ENCODE measurements at places on chromosomes 16 and 17. TPM values are rescaled to one million over a fixed set of nuclear protein-coding genes. Genes with fewer than 3 reads are reported as not detected.

DNA sequence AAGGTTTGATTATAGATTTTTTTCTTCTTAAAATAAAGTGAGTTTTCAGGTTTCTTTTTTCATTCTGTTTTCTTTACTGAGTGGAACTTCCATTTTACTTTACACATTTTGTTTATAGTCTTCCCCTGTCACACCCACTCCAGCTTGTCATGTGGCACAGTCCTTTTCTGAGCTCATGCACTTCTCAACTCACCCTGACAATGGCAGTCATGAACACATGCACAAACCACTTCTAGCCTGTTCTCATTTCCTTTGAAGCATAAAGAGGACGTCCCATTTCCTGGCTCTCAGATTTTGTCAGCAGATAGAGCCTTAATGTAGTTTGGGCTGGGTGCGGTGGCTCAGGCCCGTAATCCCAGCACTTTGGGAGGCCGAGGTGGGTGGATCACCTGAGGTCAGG is 168.0 kb downstream of the AHSP start:
- peak; percentile 13 for DNase-seq

- no peak for DNase-seq
These were observed 52.9 kb downstream of the RMI2 start for GRCh38 chr16:11398136-11398535.

GRCh38 chr17:37295888-37296287 is 79.9 kb upstream of the C17orf78 start:
- no peak for DNase-seq

SDR42E2 gene
- 0.21 TPM for polyA plus RNA-seq

DNA sequence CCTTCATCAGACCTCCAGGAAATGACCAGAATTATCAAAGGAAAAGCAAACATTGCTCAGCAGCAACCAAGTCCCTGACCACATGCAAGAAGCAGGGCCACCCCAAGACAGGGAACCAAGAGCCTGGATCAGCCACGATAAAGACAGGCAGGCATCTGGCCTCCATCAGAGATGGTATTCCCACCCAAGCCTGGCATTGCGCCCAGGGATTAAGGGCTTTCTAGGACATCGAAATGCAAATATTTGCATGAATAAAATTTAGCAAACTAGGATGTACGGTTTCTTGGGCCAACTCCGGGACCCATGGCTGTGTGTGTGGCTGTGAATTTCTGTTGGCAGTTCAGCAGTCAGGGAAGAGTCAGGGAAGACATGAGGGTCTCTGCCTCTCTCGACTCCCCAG is 241.4 kb upstream of the DYNLRB2 start:
- peak; percentile 28 for DNase-seq

GRCh38 chr16:89080196-89080853 is 13.3 kb upstream of the ACSF3 start:
- peak; percentile 64 for DNase-seq

- DNase-seq, result no peak
These were observed 295.9 kb upstream of the N4BP1 start for GRCh38 chr16:48905632-48906505.

- no peak for DNase-seq
These were observed 32.1 kb downstream of the TRIM25 start for GRCh38 chr17:56881685-56882295.

- peak; percentile 37 for DNase-seq
These were observed 7.9 kb upstream of the TMEM88 start for GRCh38 chr17:7846765-7847661.

HSF4 gene
- polyA plus RNA-seq, result 2.5 TPM

GRCh38 chr17:45376171-45377005 is 56.3 kb downstream of the ARHGAP27 start:
- no peak for DNase-seq

RHBDL1 gene
- 0.45 TPM for polyA plus RNA-seq

DNA sequence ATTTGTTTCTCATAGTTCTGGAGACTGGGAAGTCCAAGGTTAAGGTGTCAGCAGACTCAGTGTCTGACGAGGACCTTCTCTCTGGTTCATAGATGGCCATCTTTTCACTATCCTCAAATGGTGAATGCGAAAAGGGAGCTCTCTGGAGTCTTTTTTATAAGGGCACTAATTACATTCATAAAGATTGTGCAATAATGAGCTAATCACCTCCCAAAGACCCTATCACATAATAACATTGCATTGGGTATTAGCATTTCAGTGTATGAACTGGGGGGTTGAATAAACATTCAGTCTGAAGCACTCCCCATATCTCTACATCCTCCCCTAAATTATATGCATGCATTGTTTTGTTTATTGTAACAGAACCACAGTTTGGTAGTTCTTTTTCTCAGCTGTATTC is 1086.5 kb downstream of the CDH11 start:
- no peak for DNase-seq

CD300H gene
- polyA plus RNA-seq, result not detected

KRT16 gene
- not detected for polyA plus RNA-seq

DNA sequence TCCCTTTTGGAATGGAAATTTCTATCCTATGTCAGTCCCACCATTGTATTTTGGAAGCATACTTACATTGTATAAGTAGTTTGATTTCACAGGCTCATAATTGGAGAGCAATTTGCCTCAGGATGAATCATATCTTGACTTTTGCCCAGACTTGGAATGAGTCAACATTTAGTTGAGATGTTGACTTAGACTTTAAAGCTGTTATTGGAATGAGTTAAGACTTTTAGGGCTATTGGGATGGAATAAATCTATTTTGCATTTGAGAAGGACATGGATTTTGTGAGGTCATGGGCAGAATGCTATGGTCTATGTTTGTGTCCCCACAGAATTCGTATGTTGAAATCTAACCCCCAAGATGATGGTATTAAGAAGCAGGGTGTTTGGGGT is 12.2 kb upstream of the ZNF594 start:
- no peak for DNase-seq

GRCh38 chr17:48021934-48022333 is 15.7 kb downstream of the COPZ2 start:
- DNase-seq, result no peak

- DNase-seq, result no peak
These were observed 8.0 kb downstream of the TNRC6C start for GRCh38 chr17:77966476-77966875.

DNA sequence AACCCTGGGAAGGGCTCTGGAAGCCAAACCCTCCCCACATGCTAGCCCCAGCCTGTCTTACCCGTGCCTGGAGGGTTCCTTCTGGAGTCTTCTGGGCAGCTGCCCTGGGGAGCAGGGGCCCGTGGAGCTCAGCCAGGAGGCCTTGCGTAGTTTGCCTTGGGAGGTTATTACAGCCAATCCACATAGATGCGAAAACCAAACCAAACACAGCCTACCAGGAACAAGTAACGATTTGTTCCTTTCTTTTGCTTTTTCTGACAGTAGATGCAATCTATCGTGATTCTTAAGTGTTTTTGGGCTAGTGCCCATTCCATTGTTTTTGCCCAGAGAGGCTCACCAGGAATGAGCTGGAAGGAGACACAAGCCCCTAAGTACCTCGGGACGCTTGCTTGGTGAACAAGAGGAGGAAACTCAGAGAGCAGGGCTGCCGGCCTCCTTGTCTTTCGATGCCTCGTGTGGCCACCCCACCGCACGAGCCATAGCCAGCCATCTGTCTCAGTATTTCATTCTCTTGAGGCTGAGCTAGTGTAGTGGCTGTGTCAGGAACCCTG is 102.7 kb upstream of the NOL11 start:
- DNase-seq, result no peak

FBXW10B gene
- polyA plus RNA-seq, result 2.1 TPM

DNA sequence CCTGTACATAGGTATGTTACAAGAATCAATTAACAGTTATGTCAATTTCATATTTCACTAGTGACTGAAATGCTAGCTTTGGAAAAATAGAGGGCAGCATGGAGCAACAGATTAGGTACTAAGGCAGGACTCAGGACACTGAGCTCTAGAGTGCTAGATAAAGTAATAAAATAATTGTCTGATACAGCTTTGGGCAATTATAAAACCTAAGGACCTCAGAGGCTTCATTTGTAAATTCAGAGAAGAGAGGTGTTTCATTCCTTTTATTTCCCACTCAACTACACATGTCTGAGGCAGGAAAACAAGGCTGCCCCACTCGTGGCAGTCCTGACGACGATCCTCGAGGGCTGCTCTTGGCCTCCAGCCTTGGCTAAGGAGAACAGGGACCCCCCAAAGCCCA is 81.5 kb downstream of the CA4 start:
- DNase-seq, result no peak

TM4SF5 gene
- not detected for polyA plus RNA-seq

DNA sequence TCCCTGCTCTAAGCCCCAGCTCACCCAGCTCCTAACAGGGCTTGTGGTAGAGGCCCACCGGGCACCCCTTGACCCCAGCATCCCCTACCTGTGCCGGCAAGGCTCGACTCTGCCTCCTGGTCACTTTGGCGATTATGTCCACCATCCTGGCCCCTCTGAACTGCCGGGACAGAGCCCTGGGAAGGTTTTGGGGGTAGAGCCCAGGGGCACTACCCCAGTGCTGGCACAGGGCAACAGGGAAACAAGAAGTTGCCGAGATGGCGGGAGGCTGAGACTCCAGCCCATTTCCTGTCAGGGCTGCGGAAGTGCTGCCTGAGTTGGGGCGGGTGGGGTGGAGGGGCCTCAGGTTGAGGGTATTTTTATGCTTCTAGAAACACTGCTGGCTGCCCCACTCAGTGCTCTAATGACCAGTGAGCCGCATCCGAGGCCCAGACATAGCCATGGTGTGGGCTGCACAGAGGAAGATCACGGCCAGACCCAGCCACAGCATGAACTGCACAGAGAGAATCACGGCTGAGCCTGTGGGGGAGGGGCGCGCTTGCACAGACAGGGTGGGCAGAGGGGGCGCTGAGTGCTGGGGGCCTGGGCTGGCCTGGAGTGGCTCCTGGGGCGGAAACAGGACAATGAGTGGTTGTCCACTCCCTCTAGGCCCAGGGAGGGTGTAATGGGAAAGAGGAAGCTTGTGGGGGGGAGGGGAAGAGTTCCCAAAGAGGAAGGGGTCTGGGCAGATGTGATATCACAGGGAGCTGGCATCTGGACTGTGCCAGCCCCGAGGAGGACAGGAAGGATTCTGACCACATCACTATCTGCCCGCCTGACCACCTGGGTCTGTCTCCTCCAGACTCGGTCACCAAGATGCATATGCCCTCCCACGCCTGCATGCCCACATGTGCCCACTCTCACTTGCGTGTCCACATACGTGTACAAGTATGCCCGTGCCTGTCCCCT is 22.3 kb downstream of the ARHGAP27 start:
- no peak for DNase-seq

DNA sequence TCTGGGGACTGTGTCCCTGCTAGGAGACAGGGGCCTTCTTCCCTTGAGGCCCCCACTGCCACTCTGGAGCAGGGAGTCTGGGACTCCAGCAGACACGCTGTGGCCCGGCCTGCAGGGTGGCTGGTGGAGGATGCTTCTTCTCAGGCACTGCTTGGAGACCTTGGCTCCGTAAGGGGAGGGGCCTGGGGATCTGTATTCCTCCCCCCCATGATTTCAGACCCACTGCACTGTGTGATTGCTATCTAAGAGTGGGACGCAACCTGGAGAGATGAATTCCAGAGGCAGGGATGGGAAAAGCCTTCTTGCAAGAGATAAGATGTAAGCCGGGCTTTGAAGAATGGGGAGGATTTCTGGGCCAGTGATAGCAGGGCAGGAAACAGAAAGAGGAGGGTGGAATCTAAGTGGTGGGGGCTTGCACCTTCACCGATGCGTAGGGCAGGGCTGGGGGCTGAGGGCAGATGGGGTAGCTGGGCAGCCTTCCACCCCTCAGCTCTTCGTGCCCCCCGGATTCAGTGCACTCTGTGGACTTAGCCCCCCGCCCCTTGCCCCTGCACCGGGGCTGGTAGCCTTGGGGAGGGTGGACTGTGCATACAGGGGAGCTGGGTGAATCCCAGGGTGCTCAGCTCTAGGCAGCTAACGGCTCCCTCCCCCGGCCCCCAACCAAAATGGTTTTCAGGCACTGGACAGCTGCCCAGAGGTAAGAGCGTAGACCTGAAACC is 5.2 kb upstream of the GSE1 start:
- no peak for DNase-seq

GRCh38 chr17:44879376-44879775 is 19.9 kb downstream of the EFTUD2 start:
- no peak for DNase-seq

DNA sequence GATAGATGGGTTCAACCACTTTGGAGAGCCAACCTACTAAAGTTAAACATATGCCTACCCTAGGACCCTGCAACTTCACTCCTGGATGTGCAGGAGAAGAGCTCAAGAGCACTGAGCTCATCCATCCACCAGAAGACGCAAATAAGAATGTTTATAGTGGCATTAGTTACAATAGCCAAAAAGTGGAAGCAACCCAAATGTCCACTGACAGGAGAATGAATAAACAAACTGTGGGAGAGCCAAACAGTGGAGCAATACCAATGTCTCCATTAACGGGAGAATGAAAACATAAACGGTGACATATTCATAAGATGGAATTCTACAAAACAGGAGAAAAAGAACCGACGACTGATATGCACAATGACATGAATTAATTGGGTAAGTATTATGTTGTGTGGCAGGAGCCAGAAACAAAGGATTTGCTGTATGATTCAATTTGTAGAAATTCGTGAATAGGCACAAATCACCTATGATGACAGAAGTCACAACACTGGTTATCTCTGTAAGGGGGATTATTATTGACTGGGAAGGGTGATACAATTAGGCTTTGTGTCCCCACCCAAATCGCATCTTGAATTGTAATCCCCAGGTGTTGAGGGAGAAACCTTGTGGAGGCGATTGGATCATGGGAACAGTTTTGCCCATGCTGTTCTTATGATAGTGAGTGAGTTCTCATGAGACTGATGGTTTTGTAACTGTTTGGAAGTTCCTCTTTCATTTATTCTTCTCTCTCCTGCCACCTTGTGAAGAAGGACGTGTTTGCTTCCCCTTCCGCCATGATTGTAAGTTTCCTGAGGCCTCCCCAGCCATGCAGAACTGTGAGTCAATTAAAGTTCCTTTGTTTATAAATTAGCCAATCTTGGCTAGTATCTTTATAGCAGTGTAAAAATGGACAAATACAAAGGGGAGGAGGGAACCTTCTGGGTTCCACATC is 57.9 kb upstream of the PLCG2 start:
- no peak for DNase-seq

- DNase-seq, result no peak
These were observed 103.8 kb upstream of the NOL11 start for GRCh38 chr17:67613961-67614360.
